Left ventricle myocardium inferior (tissue), 1 donor: ENCODE measurements at places on chromosomes 11 and 22.

- no peak for DNase-seq
These were observed 9.2 kb downstream of the MAPK1 start for GRCh38 chr22:21858025-21858764.

DNA sequence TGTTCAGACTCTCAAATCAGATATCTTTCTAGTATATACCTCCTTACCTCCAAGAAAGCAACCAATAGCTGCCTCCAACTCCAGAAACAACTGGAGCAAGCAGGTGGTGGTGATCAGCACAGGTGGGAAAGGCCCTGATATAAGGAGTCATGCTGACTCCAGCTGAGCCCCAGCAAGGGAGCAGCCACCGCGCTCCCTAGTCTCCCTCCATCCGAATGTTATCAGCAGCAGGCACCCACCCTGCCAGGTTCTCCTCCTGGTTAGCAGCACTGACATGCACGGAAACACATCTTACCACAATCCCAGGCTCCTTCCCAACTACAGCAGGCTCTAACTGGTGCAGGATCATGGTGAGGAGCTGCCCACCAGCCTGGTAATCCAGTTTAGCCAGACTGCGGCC, 18.5 kb upstream of the STK33 start:
- DNase-seq = no peak

DNA sequence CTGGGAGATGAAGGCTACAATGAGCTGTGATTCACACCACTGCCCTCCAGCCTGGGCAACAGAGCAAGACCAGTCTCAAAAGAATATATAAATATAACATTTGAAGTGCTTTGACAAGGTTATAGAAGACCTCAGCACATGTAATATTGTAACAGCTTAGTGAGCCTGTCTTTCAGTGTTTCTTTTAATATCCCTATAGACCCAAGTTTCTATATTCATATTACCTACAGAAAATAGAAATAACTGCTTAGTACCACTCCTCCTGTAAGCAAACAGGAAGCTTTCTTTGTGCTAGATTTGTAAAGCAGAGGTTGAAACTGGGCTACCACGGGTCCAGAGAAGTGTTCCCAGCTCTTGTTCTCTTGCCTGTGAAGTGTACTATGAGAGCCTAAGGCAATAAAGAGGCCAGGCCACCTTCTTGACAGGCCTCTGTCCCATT, 68.2 kb downstream of the PPP2R1B start:
- DNase-seq = no peak

DNA sequence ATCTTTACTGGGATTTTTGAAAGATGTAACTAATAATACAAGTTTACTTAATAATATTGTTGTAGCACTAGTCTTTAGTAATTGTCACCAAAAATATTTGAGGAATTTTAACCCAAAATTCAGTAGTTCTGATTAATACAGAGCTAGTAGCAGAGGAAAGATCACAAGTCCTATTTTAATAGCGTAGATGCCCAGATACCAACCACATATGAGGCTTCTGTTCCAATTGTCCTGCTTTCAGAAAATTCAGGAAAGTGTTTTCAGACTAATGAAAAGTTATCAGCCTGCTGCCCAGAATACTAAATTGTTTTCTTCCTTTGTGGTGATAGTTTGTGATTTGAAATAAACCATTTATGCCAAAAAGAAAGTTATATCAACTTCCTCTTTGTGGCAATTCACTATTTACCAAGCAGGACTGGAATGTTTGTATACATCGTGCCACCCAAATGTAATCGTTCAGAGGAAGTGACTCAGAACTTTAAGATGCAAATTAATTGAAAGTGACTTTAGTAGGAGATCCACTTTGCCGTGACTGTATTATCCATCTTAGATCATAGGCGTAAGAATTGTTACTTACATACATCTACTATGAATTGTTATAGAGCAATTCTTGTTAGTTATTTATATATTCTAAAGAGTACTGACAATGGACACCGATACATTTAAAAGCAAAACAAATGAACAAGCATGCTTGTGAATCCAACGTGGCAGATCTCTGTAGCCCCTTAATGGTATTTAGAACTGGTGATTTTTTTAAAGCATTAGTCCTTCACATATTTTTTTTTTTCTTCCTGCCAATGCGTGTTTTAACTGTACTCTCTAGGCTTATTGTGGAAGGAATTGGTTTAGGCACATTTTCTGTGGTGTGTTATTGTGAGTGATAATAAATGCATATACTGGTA, 231.0 kb downstream of the DDX10 start:
- DNase-seq = no peak

- DNase-seq = no peak
These were observed 8.2 kb downstream of the PHF21B start for GRCh38 chr22:45001653-45002052.

DNA sequence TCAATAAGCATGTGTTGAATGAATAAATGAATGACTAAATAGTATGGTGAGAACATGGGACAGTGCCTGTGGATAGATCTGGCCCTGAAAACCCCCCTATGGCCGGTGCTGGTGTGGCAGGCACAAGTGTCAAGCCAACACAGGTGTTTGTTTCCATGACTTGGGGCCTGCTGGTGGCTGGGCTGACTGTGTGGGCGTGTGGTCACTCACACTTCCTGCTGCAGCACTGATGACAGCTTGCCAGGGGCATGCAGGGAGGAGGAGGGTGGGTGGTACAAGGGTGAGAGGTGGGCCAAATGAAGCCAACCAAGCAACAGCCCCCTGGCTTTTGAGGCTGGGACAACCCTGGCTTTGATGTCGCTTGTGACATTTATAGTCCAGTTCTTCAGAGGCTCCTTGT, 30.3 kb upstream of the ABCC8 start:
- DNase-seq = no peak

- no peak for DNase-seq
These were observed 289.7 kb upstream of the ARHGAP42 start for GRCh38 chr11:100397401-100397800.

DNA sequence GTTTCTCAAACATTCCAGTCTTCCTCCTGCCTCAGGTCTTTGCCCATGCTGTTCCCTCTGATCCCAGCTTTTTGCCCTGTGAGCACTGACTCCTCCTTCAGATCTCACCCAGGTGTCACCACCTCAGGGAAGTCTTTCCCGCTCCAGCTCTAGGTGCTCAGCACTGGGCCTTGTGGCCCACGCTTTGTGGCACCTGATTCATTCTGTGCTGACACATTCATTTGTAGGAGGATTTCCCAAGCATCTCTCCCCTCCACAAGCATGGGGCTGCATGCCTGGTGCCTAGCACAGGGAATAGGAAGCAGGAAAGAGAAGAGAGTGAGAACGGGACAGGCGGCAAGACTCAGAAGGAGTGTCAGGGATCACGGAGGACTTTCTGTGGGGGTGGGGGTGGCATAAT, 17.6 kb downstream of the MPPED1 start:
- DNase-seq = no peak

DNA sequence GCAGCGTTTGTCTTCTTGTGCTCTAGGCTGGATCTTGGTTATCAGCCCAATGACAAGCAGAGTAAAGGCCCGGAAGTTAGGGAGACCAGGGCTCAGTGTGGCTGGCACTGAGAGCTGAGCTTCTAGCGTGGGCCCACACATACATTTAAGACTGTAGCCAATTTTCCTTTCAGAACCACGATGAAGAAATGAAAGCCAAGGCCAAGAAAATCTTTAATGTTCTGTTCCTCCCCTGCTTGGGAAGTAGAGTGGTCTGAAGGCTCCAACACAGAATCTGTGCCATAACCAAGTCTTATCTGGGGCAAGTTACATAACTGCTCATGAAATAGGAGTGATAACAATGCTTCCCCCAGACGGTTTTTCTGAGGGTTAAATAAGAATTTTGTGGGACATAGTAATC, 4.7 kb upstream of the ST3GAL4 start:
- DNase-seq = no peak

DNA sequence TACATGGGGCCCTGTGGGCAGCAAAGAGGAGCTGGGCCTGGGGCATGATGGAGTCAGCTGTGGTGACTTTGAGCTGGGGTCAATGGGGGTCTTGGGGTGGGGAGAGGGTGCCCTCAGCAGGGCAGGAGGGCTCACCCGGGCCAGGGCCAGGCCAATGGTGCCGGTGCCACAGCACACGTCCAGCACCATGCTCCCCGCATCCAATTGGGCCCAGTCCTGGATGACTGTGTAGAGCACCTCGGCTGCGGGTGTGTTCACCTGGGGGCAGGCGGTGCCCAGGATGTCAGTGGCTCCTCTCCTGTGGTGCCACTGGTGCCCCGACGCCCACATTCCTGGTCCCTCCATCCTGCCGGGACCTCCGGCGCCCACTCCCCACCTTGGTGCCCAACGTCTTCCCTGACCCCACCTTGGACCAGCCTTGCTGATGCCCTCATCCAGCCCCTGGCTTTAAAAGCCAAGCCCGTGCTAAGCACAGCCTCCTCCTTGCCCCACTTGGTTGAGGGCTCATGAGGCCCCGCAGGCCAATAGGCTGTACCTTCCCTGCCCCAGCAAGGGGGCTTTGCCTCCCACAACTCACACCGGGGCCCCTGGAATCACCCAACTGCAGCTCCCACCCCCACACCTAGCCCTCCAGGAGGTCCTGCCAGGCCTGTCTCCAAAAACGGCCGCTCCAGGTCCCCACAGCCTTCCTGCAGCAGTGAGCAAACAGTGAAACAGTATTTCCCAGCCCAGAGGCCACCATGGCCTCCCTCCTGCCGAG, 2.2 kb upstream of the RANBP1 start:
- peak; percentile 19 for DNase-seq

DNA sequence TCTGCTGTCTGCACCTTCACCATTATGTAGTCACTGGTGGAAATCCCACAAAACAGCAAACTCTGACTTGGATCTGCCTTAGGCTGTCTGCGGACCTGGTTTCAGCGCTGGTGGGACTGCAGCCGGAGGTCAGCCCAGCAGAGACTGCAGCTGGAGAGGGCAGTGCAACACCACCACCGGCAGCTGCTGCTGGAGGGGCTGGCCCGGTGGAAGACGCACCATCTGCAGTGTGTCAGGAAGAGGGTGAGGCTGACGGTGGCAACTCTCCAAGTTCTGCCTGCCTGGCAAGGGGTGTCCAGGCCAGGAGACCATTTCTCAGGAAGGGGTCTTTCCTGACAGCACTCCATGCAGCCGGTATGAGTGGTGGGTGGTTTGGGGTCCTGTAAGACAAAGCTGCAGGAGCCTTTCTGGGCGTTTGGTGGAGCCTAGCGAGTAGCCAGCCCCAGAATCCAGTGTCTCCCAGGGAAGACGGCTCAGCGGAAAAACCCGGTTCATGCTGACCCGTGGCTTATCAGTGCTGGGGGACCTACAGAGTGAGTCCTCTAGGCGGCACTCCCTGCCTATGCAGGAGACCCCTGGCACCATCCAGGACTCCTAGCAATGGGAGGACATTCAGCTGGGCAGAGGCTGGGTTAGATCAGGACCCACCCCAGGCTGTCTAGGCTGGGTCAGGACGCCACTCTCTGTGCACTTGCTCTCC, 50.8 kb downstream of the PISD start:
- DNase-seq = no peak

DNA sequence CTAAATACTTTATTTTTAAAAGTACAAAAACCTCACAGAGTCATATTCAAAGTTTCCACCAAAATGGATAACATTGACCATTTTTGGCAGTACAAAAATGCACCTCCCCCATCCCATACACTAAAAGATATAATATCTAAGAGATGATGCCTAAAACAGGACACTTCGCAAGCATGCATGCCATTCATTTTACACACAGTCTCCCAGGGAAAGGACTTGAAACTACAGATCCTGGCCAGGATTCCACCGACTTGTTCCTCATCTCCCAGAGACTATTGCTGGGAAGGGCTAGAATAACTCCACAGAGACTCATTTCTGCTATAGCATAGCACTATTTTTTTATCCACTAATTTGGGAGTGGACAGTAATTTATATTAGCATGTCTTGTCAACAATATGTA, 81.7 kb downstream of the MTNR1B start:
- DNase-seq = no peak

GRCh38 chr11:17720796-17721171, 1.4 kb downstream of the MYOD1 start:
- DNase-seq = no peak

DNA sequence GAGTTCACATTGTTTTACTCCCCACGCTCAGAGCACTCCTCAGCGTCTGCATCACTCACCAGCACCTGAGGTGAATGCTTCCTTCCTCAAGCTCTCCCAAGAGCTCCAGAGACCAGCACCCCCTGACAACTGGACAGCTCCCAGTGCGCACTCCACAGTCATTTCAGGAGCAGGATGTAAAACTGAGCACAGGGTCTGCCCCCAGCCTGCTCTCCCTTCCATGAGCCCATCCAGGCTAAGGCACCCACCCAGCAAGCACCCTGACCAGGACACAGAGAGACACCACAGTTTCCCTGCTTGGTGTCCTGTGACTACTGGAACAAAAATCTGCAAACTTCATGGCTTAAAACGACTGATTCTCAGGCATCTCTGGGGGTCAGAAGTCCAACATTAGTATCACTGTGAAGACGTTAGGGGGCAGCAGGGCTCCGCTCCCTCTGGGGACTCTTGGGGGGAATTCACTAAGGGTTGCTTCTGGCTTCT, 3.3 kb downstream of the SCGB1D2 start:
- no peak for DNase-seq

- no peak for DNase-seq
These were observed 36.8 kb upstream of the APOA1 start for GRCh38 chr11:116874251-116874650.

- DNase-seq = no peak
These were observed 49.7 kb downstream of the CYTH4 start for GRCh38 chr22:37331856-37332536.

- DNase-seq = no peak
These were observed at the start of gene GAB2 for GRCh38 chr11:78417175-78417887. GAB2 (minus strand) TSS chr11:78417820; CDS start chr11:78417720, 100 bp downstream.

DNA sequence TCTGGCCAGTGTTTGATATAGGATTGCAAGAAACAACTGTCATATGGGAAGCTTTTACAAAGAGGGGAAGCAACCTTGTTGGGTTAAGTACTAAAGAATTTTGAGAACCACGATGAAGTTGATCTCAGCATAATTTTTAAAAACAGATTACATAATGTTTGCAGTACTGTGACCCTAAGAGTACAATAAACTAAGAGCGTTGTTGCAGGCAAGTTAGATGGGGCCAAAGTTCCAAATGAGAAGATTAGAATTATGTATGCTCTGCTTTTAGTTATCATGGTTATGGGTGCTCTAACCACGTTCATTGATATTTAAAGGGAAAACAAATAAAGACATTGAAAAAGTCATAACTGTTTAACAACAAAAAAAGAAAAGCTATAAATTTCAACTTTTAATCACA, 177.5 kb downstream of the CNTN5 start:
- no peak for DNase-seq

DNA sequence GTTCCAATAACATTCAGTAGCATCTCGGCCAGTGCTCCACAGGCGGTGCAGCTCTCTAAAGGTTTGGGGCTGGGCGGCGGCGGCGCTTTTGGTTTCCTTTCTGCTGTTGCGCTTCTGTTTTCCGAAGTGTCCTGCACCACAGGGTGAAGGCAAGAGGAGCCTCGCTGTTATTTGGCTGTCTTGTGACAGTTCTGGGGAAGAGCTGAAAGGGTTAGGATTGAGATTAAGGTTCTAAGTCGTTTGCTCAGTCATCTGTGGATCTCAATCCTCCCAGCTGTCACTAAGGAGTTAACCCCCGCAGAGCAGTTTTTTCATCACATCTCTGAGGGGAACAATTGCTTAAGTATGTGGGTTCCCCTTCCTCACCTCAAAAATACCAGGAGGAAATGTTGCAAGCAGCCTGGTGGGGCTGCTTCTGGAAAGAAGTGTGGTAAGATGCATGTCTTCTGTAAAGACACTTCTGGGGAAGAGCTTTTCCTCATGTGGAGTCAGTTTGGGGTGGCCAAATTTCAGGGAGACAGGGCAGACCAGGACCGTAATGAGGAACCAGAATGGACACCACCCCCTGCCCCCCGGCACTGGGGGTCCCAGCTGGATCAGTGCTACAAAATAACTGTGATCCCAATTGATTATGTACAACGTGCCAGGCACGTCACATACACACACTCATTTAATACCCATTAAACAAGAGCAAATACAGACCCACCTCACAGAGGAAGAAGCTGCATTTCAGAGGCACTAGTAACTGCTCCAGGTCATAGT, 14.2 kb downstream of the TMEM121B start:
- no peak for DNase-seq
